ENCODE measurements at places on chromosomes 7 and 10.

- no peak for DNase-seq
These were observed 32.8 kb downstream of the NUDT5 start for GRCh38 chr10:12162927-12163326.

DNA sequence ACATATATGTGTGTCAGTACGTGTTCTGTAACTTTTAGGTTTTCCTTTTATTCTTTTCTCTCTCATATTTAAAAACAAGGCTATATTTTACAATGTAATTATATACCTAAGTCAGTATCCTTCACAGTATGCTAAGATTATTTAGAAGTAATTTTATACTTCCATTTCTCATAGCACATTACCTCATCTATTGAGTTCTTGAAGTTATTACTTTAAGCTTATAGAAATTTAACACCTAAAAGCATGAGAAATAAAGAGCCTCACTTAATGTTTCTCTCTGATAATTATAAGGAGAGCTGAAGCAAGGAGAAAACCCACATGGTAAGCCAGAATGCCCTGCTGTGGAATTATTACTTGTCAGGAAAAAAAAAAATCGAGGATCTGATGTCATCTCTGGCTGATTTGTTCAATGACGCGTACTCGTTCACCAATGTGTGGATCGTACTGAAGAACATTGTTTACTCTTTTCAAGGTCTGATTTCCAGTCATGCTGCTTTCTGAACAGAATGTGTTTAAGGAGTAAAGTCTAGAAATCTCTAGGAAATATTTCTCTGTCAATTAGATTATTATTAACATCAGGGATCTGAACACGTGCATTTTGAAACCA lies 21.9 kb downstream of the CACNB2 start:
- no peak for DNase-seq

DNA sequence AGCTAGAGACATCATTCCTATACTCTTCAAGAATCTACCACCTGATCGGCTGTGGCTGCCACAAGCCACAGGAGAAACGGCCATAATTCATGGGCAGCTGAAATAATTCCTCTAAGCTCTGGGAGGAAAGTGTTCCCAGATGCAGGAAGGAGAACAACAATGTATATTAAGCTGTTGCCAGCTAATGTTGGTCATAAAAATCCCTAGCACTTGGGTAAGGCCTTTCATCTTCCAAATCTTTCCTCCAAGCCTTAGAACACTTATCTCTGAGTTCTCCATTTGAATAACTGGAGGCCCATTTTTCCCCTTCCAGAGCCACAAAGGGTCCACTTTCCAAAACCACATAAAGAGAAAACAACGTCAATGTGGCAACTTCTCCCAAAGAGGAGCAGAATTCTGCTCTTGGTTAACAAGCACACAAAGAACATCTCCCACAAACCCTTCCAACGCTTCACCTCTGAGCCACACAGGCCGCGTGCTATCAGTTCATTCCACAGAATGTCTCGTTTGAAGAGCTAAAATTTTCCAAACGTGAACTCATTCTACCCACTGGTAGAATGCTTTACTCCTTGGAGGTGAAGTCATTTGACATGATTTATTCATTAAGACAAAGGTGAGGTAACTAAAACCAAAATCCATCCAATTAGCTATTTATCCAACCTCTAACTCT lies 11.2 kb downstream of the KCNMA1 start:
- no peak for DNase-seq

DNA sequence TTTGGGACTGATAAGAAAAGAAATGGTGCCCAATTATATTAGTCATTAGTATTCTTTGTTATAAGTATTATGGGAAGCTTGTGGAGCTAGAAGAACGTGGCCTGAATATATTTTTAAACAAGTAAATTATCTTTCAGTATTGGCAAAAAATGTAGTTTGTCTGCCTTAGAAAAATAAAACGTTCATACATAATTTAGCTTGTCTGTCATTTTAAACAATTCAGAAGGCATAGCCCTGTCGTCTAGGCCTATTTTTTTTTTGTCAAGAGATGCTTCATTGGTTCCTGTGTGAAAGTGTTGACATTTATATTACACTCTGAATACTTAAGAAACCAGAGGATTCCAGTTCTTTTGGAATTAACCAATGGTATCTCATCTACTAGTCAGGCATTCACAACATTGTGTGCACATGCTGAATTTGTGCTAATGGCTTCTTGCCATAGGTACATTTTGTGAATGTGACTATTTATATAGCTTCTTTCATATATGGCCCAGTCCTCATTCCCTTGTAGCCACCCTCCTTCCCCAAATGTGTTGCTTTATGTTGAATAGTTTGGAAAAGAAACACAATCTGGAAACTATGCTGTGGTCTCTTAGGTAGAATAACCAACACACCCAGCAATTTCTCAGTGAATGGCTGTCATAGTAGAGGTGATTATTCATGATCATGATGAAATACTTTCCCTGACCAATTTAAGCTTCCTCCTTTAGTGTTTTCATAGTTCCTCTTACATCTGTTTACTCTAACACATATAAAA lies 435.8 kb downstream of the EXOC4 start:
- DNase-seq: no peak

GRCh38 chr10:121800831-121801230 lies 127.0 kb downstream of the ATE1 start:
- DNase-seq: no peak

DNA sequence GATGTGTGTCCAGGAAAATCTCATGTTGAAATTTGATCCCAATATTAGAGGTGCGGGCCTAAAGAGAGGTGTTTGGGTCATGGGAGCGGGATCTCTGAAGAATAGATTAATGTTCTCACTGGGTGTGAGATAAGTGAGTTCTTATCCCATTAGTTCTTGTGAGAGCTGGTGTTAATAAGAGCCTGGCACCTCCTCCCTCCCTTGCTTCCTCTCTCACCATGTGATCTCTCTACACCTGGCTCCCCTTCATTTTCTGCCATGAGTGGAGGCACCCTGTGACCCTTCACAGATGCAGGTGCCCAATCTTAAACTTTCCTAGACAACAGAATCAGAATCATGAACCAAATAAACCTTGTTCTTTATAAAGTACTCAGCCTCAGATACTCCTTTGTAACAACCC lies 19.5 kb downstream of the MTPN start:
- no peak for DNase-seq

- no peak for DNase-seq
These were observed 128.6 kb downstream of the ZNF467 start for GRCh38 chr7:149644754-149645153.

DNA sequence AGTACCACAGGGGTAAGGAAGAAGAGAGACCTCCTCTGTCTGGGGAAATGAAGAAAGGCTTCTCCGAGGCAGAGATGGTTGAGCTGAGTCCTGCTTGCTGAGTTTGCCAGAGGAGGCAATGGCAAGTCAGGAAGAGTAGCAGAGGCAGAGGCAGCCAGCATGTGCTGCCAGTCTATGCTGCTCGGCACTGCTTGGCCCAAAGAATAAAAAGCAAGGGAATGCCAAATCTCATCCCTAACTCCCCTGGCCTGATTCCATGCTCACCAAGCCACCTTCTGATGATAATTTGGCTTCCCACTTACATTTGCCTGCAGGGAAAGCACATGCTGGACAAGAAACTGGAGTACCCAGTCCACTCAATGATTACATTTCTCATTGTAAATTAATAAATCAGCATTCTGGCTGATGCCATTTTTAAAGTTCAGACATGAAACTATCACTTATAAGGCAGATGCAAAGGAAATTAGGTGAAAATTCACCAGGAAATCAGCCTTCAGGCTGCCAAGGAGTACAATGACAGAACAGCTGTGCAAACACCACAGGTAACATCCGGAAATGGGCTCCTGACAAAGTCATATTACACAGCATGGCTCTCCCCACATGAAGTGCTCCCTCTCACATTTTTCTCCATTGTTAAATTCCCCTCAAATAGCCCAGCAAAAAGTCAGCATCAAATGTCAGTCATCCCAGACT lies 245.9 kb downstream of the MTERF1 start:
- no peak for DNase-seq

DNA sequence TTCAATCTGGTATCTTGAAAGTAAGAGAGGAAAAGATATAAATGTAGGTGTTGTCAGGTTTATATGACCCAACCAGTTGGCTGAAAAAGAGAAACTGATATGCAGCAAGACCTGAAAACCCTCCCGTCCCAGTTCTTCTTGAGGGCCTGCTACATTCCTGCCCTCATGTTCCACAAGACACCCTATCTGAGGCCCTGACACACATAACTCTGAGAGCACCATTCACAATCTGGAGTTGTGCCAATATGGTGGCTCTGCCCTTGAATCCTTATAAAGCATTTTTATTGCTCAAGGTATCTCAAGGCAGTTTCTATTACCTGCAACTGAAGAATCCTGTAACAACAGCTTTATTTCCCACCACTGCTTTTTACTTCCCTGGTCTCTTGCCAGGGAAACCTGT lies 17.0 kb downstream of the XPNPEP1 start:
- DNase-seq: no peak

DNA sequence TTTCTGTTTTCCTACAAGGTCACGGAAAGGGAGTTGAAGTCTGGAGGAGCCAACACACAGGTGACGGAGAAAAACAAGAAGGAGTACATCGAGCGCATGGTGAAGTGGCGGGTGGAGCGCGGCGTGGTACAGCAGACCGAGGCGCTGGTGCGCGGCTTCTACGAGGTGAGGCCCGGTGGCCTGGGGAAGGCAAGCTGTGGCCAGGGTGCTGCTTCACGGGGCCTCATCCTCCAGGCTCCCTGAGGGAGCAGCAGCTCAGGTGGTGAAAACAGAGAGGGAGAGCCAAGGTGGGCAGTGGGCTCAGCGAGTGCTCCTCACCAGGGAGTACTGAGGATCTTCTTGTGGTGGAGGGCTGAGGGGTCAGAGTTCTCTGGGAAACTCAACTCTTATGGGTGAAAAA lies 32.5 kb upstream of the STK17A start:
- DNase-seq: no peak

- DNase-seq: no peak
These were observed 1.7 kb upstream of the ST7 start for GRCh38 chr7:116951366-116952292.

DNA sequence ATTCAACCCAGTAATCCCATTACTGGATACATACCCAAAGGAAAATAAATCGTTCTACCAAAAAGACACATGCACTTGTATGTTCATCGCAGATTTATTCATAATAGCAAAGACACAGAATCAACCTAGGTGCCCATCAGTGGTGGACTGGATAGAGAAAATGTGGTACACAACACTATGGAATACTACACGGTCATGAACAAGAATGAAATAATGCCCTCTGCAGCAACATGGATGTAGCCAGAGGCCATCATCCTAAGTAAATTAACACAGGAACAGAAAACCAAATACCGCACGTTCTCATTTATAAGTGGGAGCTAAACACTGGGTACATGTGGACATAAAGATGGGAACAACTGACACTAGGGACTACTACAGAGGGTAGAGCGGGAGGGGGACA lies 120.4 kb downstream of the MICU1 start:
- DNase-seq: no peak

DNA sequence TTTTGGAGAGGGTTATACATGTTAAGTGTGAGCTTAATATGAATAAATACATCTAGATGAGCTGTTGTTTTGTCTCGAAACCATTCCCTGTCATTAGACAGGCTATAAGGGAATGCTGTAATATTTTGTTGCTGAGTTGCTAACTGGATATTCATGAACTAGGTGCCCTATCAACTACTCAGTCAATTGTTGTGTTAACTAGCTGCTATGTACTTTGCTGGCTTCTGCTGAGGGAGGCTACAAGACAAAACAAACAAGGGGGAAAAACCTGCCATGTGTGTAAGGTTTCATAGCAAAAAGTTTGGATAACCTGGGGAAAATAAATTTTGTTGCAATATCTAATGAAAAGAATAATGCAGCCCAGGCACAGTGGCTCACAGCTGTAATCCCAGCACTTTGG lies 110.4 kb downstream of the CSTF2T start:
- no peak for DNase-seq

DNA sequence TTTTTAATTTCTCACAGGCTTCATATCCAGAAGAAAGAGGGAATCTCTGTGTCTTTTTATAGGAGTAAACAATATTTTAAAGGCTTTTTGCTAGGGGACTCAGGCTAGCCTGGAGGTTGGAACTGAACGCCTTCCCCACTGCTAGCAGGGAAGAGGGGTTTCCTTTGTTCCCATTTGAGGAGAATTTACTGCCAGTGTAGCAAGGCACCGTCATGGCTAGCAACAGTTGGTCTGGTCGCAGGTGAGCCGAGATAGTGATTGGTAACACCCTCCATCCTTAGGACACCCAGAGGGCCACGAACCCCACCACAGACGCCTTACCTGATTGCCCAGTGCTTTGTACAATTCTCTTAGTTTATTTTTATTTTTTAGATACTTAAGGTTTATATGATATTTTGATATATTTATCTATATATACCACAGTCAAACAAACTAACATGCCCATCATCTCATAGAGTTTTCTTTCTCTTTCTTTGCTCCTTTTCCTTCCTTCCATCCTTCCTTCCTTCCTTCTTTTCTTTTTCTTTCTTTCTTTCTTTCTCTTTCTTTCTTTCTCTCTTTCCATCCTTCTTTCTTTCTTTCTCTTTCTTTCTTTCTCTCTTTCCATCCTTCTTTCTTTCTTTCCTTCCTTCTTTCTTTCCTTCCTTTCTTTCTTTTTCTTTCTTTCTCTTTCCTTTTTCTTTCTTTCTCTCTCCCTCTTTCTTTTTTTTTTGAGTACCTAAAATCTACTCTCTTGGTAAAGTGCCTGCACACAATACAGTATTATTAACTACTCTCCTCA lies 219.0 kb upstream of the AKR1E2 start:
- DNase-seq: no peak

DNA sequence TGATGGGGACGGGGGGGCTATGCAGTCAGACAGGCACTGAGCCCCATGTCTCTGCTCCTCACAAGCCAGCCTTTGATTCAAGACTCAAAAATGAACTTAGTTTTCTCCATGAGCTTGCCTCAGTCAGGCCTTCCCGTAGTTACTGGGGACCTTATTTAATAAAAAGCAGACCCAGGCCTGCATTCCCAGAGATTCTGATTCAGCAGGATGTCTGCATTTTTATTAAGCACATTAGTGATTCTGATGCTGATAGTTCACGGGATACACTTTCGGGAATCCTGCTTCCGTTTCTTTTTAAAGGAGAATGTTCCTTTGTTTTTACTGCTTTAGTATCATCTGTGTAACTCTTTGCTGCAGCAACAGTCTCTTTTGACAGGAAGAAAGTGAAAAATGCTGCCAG lies 28.3 kb upstream of the PLPP4 start:
- no peak for DNase-seq

GRCh38 chr7:972676-973309 lies 2.6 kb downstream of the COX19 start:
- no peak for DNase-seq

DNA sequence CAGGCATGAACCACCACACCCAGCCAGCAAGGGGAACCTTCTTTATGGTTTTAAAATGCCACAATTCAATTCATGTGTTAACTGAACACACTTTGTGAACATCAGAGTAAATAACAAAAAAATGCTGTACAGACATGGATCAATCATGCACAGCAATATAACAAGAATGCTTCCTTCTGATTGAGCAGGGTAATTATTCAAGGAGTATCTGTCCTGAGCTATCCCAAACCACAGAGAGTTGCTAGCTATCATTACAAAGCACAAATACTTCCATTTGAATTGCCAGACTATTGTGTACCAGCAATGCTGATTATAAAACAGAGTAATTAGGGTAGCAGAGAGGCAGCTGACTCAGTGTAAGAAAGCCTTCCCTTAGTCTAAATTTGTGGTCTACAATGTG lies 11.3 kb upstream of the RHOBTB1 start:
- DNase-seq: no peak

Measured in activated effector memory CD4-positive, alpha-beta T cell treated with anti-CD3 and anti-CD28 coated beads, Interleukin-2, amount 50 U/mL, for 16 hours (primary cell).